ENCODE measurements at places on chromosomes 3 and 15.

DNA sequence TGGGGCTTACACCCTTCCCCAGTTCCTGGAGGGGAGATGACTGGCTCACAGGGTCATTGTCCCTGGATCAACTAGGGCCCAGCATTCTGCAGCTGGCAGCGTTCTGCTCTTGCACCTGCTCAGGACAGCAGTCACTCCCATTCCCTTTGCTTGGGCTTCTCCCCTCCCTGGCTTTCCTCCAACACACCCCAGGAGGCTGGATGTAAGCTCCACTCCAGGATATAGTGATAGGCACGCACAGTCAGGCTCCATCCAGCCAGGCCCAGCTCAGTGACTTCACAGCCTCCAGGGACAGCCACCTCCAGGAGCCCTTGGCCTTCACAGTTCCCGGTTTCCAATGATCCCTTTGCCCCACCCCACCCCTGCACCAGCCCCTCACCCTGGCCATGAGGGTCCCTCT is 1.9 kb downstream of the SPTBN5 start:
- no peak for DNase-seq

- no peak for DNase-seq
Measured at GRCh38 chr15:92161039-92161670, 232.5 kb upstream of the ST8SIA2 start.

GRCh38 chr3:178752843-178753242 is 216.6 kb downstream of the KCNMB2 start:
- DNase-seq = no peak

- DNase-seq = no peak
Measured at GRCh38 chr3:127652246-127652995, 20.3 kb upstream of the ABTB1 start.

- DNase-seq = no peak
Measured at GRCh38 chr3:24595796-24596195, 101.1 kb upstream of the THRB start.

DNA sequence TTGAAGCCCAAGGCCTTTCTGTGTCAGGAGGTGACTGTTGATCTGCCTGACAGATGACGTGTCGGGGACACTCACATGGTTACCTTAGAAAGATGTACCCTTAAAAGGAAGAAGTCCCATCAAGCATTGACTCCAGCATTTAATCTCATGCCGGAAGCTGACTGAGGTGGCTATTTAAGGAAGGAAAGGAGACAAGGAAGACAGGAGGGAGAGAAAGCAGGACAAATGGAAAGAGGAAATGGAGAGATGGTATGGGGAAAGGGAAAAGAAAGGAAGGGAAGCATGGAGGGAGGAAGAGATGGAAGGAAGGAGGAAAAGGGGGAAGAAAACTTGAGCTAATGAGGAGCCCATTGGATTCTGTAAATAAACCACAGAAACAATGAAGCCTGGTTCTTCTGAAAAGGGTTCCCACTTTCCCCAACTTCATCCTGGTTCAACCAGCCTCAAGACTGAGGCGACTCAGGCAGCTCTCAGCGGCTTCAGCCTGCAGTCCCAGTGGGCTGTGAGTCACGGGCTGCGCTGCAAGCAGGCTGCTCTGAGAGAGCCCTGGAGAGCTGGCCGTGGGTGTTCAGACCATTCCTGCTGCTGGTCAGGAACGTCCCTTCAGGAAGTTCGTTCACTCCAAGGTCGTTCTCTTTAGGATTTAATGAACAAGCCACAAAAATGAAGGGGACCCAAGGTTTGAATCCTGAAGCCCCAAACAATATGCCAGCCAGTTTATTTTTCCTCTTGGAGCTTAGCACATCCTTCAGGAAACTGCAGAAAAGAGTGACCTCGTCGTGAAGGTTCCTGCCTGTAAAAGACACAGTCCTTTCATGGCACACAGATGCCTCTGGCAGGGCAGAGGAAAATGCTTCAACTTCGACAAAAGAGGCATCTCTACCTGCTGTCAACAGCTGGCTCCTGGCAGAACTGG is 69.6 kb upstream of the THBS1 start:
- DNase-seq = no peak

DNA sequence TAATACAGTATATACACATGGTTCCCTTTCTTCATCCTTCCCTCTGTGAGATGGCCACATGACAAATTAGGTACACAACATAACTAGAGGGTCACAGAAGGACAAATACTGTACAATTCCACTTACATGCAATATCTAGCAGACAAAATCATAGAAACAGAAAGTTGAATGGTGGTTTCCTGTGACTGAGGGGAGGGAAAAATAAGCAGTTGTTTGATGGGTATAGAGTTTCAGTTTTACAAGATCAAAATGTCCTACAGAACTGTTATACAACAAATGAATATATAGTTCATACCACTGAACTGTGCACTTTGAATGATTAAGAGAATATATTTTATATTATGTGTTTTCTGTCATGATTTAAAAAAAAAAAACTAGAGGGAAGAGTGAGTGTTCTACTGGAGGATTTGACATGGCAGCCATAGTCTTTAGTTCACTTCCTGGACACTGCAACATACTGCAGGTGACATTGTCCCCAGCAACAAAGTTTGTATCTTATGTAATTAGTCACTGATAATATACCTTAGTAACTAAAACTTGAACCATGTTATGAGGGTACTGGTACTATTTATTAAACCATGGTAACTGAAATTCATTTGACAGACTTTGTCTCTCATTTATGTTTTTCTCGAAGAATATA is 37.2 kb downstream of the CCDC54 start:
- DNase-seq = no peak

DNA sequence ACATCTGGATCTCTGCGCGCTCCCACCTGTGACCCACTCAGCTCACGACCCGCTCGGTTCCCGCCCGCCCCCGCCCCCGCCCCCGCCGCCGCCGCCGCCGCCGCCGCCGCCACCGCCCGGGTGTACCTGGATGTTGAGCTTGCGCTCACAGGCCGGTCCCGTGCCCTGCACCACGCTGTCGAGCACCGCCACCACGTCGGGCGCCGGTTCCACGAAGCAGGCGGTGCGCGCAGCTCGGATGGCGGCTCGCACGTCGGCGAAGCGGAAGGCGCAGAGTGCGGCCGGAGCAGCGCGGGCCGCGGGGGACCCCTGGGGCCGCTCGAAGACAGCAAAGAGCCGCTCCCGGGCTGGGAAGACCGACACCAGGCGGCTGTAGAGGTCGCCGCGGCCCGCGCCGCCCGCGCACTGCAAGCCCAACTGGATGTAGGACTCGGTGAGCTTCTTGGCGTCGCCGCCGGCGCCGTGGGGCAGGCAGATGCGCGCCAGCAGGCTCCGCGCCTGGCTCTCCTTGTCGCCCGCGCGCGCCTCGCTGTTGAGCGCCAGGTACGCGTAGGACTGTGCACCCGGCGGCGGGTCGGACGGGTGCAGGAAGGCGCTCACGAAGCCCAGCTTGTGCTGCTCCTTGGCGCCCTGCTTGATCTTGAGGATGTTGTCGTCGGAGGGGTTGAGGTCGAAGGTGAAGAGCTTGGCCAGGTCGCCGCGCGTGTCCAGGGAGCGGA is 1.1 kb downstream of the PLXND1 start:
- no peak for DNase-seq

DNA sequence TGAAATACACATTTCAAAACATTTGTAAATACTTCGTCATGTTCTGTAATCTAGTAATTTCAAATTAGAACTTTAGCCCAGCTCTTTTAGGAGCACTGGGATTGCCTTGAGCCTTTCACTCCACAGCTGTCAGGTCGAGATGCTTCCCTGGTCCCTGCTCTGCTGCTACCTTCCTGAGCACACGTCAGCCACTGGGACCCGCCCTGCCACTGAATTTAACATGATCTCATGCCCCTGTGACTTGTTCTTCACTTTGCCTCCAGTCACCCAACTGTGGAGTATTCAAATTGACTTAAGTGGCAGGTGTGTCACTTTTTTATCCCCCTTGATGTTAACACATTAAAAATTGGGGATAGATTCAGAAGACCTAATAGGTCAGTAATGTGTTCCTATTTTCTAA is 3.3 kb downstream of the ARRDC4 start:
- DNase-seq = no peak

DNA sequence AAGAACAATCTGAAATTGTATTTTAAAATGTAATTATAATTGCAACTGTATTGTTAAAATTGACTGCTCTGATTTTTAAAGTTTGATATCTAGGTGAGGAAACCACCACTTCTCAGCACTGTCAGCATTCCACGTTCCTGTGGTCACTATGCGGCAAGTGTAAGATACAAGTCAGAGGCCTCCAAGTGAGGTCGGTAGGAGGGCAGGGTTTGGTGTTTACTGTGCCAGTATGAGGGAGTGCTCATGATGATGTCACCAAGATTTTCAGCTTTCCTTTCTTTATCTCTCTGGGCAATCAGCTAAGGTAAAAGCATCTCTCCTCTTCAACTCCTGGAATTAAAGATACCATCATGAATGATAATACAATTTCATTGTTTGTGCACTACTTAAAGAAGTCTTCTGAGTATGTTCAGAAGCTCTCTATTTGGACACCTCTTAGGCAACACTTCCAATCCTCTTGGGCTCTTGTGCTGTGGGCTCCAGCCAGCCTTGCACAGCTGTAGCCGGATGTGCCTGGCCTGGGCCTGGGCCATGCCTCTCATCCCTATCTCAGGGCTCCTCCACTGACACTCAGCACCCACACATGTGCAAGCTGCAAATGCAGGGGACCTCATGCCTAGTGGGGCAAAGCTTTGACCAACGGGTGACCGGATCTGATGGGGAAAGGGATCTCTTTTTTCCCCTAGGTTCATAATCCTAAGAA is 42.9 kb downstream of the CCR3 start:
- no peak for DNase-seq

DNA sequence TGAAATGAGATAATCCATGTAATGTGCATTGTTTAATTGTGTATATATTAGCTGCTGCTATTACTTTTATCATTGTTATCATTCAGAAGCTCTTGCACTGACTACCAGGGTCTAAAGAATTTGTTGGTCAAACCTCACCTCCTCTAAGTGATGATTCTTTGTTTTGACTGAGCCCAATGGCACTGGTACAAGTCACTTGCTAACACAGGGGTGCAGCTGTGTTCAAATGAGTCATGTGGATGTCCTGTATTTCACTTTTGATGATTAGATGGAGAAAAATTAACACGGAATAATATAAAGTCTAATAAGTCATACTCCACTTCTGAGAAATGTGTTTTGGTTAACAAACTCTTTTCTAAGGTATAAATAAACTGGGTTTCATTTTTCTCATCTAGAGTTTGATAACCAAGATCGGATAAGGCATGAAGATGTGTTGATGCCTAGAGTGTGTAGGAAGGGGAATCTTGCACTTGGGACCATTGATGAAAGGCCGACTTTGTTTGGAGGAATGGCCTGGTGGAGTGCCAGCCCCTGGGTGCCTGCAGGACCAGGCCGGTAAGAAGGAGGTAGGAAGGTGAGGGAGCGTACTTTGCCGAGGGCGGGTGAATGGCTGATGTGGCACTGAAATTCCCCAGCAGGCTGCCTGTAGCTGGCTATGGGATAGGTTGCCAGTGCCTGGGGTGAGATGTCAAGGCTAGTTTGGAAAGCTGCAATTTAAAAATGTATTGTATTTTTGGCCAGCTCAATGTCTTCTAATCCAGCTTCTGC is 244.7 kb upstream of the ZPLD1 start:
- DNase-seq = no peak

GRCh38 chr3:152255290-152255689 is 13.4 kb upstream of the MBNL1 start:
- no peak for DNase-seq

DNA sequence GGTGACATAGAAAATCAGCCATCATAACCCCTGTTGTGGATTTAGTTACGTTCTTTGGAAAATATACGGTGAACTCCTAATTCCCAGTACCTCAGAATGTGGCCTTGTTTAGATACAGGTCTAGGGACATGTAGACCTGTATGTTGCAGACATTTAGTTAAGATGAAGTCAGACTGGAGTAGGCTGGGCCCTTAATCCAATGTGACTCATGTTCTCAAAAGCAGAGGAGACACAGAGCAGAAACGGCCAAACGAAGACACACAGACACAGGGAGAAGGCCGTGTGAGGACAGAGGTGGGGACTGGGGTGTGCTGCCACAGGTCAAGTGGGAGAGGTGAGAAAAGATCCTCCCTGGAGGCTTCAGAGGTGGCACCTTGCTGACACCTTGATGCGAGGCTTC is 119.0 kb upstream of the PROK2 start:
- no peak for DNase-seq

GRCh38 chr3:127413871-127414270 is 126.0 kb upstream of the PRR20G start:
- DNase-seq = no peak

- DNase-seq = no peak
Measured at GRCh38 chr15:37931321-37931720, 3.1 kb upstream of the TMCO5A start.

GRCh38 chr15:39804026-39804425 is 21.4 kb upstream of the FSIP1 start:
- DNase-seq = no peak

- DNase-seq = no peak
Measured at GRCh38 chr3:102059145-102059943, 210.0 kb downstream of the NFKBIZ start.

DNA sequence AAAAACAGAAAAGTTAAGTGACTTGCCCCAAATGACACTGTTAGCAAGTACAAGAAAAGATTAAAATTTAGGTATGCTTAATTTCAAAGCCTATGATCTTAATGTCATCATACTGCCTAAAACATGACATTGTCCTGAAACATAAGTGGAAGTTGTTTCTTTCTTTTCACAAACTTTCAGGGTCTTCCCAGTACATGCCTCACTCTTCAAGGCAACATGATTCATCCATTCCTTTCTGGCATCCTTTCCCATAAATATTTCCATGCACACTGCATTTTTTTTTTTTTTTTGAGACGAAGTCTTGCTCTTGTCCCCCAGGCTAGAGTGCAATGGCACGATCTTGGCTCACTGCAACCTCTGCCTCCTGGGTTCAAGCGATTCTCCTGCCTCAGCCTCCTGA is 42.5 kb upstream of the KPNA4 start:
- DNase-seq = no peak

GRCh38 chr3:140093742-140094141 is 158.8 kb downstream of the CLSTN2 start:
- DNase-seq = no peak

DNA sequence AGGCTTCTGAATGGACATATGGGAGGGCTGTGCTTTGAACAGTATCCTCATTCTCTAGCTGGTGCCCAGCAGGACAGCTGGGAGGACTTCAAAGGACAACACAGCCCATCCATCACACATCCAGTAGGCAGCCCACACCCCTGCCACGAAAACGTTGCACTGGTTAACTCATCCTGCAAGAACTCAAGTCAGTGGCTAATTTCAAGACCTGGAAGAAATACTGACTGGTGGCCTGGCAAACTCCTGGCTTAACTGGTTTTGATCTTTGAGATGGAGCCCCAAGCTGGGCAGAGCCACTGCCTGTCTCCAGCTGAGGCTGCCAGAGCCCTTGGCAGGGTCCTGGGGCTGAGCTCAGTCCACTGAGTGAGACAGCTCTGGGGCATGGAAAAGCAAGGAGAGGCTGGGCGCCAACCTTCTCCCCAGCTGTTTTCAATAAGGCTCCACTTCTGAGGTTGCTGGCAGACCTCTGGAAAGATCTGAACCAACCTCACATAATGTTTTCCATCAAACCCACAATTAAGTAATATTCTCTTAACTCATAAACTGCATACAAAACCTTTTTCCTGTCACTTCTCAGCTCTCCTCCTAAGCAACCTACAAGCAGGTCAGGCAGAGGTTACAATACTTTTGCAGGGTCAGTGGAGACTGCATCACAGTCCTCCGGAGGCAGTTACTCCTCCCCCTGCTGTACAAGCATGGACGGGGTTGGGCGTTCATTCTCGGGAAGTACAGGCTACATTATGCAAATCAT is 110.3 kb downstream of the MYLK start:
- no peak for DNase-seq

- no peak for DNase-seq
Measured at GRCh38 chr3:101531473-101532086, 18.6 kb upstream of the SENP7 start.

Measured in cortex of kidney (tissue), 1 donor.